ENCODE measurements at places on chromosomes 16 and 17. TPM values are rescaled to one million over a fixed set of nuclear protein-coding genes. Genes with fewer than 3 reads are reported as not detected.

DNA sequence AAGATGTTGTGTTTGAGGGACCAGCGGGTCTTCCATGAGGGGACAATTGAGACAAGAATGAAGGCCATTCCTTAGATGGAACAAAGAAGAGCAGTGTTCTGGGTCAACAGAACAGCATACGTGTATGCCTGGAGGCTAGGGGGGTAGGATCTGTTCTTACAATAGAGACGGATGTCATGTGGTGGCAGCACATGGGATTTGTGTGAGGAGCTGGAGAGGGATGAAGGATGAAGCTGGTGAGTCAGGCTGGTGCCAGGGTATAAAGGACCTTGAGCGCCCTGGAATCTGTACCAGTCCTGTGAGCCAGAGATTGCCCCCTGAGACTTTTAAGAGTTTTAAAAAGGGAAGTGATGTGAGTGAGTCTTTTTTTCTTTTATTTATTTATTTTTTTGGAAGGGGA lies 22.8 kb upstream of the WFDC1 start:
- H3K36me3 ChIP-seq: no peaks in the 10 kb centered on the region
- DNase-seq: no peak
- no peak overlapping the region for H3K4me3 ChIP-seq
- no peaks in the 10 kb centered on the region for H3K4me1 ChIP-seq

GRCh38 chr16:15509051-15509592 lies 74.7 kb downstream of the BMERB1 start:
- no peak overlapping the region for H3K27ac ChIP-seq
- H3K4me3 ChIP-seq: no peak overlapping the region
- H3K36me3 ChIP-seq: peaks cover 3% of the 10 kb centered on the region
- DNase-seq: no peak

DNA sequence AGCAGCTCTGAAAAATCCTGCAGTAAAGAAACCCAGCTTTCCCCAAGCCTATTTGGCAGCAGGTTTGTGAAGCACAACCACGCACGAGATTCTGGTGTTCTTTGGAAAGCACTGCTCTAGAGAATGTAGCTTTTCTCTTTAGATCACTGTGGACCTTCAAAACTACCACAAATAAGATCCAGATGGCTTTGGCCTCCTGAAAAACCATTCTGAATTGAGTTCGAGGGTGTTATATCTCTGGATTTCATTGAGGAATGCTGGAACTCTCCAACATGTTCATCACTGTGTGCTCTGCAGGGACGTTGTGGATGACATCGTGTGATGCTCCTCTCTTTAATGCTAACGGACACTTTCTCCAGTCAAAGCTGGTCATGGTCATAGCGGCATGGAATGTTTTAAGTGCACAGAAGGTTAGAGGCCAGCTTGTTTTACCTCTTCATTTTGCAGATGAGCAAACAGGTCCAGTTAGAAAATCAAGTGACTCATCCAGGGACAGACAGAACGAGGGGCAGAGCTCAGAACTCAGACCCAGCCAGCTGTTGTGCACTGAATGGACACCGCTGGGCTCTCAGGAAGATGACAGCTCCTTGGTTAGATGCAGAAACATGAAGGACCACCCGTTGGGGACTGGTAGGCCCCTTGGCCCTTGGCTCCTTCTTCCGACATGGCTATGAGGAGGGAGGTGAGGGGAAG lies 37.2 kb downstream of the CCDC42 start:
- no peaks in the 10 kb centered on the region for H3K27me3 ChIP-seq
- no peak overlapping the region for H3K4me3 ChIP-seq
- no peaks in the 10 kb centered on the region for H3K36me3 ChIP-seq
- no peak for DNase-seq

- no peaks in the 10 kb centered on the region for H3K4me1 ChIP-seq
- no peak overlapping the region for H3K4me3 ChIP-seq
- DNase-seq: no peak
- H3K36me3 ChIP-seq: no peaks in the 10 kb centered on the region
- H3K27ac ChIP-seq: no peak overlapping the region
- peaks cover 4% of the 10 kb centered on the region for H3K27me3 ChIP-seq
Measured at GRCh38 chr16:47019568-47019967, 46.1 kb upstream of the DNAJA2 start.

DNA sequence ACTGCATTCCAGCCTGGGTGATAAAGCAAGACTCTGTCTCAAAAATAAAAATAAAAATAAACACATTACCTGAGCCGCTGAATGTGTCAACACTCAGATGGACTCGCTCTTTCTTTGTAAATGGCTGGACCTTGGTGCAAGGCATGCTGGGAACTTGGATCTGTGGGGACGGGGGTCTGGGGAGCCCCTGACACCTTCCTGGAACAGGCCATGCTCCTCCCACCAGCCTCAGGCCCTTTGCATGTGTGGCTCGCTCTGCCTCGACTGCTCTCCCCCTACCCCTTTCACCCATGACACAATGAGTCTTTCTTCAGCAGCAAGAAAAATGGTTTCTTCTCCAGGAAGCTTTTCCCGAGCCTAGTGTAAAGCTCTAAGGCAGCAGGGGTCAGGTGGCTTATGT lies 94.0 kb upstream of the CDH5 start:
- no peaks in the 10 kb centered on the region for H3K27me3 ChIP-seq
- H3K4me3 ChIP-seq: no peak overlapping the region
- DNase-seq: no peak
- peaks cover 12% of the 10 kb centered on the region for H3K4me1 ChIP-seq
- H3K36me3 ChIP-seq: no peaks in the 10 kb centered on the region
- H3K27ac ChIP-seq: no peak overlapping the region

DNA sequence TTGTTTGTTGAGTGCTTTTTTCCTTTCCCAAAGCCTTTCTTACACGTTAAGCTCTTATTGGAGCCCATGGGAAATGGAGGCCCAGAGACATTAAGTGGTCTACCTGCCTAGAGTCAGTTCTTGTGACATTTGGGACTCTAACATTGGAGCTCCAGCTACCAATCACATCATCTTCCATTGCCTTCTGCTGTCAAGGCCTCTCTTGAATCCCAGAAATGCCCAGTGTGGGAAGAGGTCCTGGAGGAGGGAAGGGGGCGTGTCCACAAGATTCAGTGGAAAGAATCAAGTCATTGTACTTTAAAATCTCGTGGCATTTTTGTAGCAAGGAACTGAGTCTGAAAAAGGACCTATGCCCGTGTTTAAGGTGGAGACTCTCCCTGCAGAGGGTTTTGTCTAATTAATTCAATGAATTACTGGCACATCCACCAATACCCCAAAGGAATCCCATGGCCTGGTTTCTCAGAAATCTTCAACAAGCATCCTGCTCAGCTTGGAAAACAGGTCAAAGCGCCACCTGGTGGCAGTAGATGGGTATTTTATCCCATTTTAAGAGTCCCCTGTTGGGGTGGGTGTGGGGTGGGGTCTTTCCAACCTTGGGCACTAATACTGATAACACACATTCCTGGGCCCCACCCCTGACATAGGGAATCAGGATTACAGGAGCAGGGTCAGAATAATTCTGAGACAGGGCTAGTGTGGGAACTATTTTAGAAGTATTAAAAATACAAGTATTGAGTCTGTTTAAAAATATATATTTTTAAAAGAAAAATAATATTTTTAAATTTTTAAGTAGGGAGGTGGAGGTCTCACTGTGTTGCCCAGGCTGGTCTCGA lies 24.6 kb downstream of the GPT2 start:
- no peaks in the 10 kb centered on the region for H3K27me3 ChIP-seq
- H3K4me3 ChIP-seq: no peak overlapping the region
- H3K4me1 ChIP-seq: no peaks in the 10 kb centered on the region
- H3K27ac ChIP-seq: no peak overlapping the region

- H3K36me3 ChIP-seq: peaks cover 11% of the 10 kb centered on the region
- DNase-seq: peak; percentile 43
- no peaks in the 10 kb centered on the region for H3K27me3 ChIP-seq
Measured at GRCh38 chr17:1147664-1148063, 32.1 kb downstream of the ABR start.

GRCh38 chr17:65102788-65103187 lies 34.4 kb upstream of the RGS9 start:
- DNase-seq: no peak
- peaks cover 12% of the 10 kb centered on the region for H3K4me1 ChIP-seq
- no peaks in the 10 kb centered on the region for H3K27me3 ChIP-seq
- H3K27ac ChIP-seq: no peak overlapping the region
- no peaks in the 10 kb centered on the region for H3K36me3 ChIP-seq
- no peak overlapping the region for H3K4me3 ChIP-seq

DNA sequence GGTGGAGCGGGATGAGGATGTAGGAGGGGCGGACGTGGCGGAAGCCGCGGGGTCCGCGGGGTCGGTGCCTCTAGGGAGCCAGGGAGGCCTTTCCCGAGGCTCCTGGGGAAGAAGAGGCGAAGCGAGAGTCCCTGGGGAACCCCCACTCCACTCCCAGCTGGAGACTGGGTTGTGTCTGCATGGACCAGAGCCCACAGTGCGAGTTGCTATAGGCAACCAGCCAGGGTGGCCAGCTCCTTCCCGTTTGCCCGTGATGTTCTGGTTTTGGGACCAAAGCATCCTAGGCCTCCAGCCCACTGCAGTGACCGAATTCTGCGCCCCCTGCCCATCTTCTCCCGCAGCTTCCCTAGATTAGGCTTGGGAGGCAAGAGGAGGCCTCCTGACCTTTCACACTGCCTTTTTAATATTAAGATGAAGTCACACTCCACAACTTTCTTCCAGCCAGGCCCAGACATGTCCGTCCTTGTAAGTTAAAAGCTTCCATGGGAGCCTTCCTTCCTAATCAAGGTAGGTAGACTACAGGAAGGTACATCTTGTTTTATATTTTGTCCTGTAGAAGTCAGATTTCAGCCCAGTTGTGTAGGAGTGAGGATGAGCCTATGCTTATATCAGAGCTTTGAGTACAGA lies 469 bp downstream of the AMZ2 start:
- H3K36me3 ChIP-seq: peaks cover 3% of the 10 kb centered on the region
- H3K27ac ChIP-seq: peak overlapping the region; percentile 86
- H3K27me3 ChIP-seq: no peaks in the 10 kb centered on the region

DNA sequence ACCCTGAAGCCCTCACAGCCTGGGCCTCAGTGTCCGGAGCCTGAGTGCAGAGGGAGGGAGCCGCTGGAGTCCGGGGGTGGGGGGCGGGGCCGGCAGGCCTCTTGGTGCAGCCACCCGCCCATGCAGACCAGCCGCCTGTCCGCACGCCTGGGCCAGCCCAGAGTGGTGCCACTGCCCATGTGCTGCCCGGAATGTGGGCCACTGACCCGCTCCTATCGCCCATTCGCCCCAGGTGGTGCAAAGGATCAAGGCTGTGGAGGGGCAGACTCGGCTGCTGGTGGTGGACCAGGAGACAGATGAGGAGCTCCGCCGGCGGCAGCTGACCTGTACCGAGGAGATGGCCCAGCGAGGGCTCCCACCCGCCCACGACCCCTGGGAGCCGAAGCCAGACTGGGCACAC lies 2.6 kb downstream of the NHERF2 start:
- no peak overlapping the region for H3K27ac ChIP-seq
- no peaks in the 10 kb centered on the region for H3K27me3 ChIP-seq
- peaks cover 19% of the 10 kb centered on the region for H3K36me3 ChIP-seq
- no peak for DNase-seq

CCL3 gene
- polyA plus RNA-seq: not detected

HBA2 gene
- polyA plus RNA-seq: not detected

RNF222 gene
- not detected for polyA plus RNA-seq

Data from IMR-90 (cell line).